ENCODE measurements at places on chromosomes 3 and 15.

DNA sequence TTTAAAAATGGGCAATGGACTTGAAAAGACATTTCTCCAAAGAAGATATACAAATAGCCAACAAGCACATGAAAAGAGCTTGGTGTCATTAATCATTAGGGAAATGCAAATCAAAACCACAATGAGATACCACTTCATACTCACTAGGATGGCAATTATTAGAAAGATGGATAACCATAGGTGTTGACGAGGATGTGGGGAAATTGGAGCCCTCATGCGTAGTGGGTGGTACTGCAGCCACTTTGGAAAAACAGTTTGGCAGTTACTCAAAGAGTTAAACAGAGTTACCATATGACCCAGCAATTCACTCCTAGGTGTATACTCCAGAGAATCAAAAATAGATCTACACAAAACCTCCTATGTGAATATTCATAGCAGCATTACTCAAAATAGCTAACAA lies 27.4 kb downstream of the RPLP1 start:
- no peak for DNase-seq

DNA sequence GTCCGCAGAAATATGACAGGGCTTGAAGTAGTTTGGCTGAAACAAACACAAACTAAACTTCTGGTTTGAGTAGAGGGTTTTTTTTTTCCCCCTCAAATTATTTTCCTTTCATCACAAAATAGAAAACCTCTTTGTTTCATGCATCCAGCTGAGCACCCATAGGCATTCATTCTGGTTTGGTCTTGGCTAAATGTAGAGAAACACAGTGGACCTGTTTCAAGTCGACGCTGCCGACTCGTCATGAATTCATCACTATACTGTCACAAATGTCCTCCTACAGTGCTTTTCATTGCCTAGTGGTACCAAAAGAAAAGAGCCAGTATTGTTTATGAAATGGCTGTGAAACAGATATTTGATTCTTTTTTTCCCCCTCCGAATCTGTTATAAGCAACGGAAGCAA lies 52.4 kb upstream of the GYG1 start:
- no peak for DNase-seq

GRCh38 chr3:38573556-38573955 lies 75.9 kb downstream of the SCN5A start:
- no peak for DNase-seq

GRCh38 chr3:12232785-12233300 lies 56.0 kb upstream of the PPARG start:
- DNase-seq, result no peak

DNA sequence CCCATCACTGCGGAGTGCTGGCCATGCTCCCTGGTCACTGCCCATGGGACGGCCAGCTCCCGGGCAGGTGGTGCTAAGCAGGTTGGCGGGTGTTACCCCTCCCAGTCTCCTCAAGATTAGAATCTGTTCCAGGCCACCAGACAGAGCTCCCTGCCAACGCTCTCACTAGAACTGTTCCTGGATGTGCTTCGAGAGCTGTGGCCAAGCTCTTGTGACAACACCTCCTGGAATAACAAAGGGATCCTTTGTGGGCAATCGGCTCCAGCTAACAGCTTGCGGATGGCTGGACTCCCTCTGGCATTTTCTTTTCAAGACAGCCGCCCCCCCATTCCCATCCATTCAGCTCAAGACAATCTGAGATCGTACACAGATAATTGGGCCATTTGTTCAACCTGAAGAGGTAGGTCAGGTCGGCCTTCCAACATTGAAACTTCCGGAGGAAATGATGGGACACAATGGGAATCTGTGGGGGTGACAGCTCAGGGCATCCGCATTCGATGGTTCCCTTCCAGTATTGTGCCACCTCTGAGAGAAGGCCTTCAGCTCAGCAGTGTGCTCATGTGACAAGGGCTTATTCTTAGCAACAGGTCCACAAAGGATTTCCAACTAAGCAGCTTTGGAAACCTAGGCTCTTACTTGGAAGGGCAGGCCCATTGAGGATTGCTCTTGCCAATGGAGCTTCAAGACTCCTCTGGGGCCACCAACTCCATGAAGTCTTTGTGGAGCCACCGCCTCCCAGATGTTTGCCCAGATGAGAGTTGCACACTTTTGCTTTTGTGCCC lies 11.6 kb upstream of the EPHB3 start:
- DNase-seq, result no peak

- DNase-seq, result no peak
These were observed 31.3 kb downstream of the EFL1 start for GRCh38 chr15:82231233-82231632.

GRCh38 chr3:194879991-194880939 lies 194.6 kb downstream of the FAM43A start:
- DNase-seq, result no peak

DNA sequence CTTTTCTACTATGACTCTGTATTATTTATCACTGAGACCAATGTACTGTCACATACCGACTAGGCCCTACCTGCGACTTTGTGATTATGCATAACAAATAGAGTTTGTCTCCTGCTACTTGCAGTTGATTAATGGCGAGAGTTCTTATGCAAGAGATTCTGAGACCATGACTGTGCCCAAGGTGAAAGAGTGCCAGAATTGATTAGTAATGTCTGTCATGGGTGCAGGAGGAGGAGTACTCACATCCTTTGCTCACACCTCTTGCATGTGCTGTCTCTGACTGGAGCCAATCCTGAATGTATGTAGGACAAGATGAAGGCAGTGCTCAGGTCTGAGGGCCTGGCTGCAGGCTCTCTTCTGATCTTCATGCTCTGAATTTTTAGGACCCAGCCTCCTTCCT lies 260.7 kb downstream of the THSD4 start:
- DNase-seq, result no peak

GRCh38 chr15:61946778-61947177 lies 113.5 kb downstream of the VPS13C start:
- no peak for DNase-seq

- no peak for DNase-seq
These were observed 13.2 kb downstream of the LIMD1 start for GRCh38 chr3:45607790-45608189.

DNA sequence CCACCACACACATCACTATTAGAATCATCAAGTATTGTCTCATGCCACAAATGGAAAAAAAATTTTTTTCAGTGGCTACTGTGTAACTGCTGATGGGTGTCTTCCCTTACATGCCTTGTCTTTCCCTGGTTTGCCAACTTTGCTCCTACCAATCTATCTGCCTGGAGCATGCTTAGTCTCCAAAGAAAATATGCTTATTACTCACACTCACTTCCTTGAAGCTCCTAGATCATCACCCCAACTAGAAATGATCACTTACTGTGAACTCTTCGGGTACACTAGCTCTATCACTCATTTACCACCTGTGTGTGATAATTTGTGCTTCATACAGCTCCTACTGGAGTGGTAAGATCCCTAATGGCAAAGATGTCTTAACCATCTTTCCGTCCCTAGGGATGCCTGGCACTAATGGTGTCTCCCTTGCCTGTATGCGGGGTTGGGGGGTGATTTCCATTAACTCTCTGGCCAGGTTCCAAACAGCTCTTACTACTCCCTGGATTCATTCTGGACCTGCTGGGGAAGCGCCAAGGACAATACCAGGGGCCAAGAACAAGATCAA lies 799 bp downstream of the VPS33B start:
- no peak for DNase-seq

GRCh38 chr15:65085990-65086679 lies 9.6 kb downstream of the KBTBD13 start:
- DNase-seq, result no peak

DNA sequence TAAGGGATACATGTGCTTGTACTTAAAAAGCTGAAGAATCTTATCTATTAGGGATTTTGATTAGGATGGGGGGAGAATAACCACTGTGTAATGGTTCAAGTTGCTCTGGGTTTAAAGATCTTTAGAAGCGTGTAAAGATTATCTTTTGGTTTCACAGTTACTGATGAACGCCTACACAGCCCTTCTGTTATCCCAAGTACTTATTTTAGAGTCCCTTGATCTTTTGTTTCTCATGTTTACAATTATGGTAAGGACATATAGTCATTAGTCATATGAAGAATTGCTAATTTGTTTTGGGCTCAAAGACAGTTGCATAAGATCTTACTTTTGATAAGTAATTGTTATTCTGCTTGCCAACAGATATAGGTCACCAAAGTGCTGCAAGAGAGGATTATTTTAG lies 160.1 kb downstream of the PLCL2 start:
- no peak for DNase-seq

DNA sequence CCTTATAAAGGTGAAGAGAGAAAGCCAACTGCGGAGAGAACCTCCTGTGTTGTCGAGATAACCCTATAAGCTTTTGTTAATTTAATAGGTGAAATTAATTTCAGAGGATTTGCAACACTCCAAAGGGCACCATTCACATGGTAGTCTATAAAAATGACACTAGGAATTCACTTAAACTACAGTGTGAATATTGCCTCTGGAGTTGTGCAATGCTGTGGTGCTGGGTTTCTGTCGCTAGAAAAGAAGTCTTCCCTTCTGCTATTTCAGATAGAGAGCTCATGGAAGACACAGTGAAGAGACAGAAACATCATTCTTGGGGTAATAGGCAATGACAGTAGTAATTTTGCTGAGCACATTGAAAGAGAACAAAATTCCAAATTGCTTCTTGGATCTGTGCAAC lies 28.8 kb upstream of the PROK2 start:
- no peak for DNase-seq

DNA sequence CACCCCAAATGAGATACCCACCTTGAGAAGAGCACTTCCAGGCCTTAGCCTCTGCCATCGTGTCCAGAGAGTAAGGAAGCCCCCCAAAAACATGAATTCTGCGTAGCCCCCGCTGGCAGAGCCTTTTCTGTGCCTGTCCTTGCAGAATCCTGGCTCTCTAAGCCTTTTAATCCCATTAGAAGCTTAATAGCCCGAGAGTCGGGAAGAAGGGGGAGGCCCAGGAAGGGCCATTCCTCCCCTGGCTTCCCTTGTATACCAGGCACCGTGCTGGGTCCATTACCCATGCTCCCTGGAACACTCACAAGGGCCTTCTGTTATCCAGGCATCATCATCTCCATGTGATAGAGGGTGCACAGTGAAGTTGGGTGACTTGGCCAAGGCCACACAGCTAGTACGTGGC lies 7.1 kb downstream of the SPTBN5 start:
- DNase-seq, result no peak

DNA sequence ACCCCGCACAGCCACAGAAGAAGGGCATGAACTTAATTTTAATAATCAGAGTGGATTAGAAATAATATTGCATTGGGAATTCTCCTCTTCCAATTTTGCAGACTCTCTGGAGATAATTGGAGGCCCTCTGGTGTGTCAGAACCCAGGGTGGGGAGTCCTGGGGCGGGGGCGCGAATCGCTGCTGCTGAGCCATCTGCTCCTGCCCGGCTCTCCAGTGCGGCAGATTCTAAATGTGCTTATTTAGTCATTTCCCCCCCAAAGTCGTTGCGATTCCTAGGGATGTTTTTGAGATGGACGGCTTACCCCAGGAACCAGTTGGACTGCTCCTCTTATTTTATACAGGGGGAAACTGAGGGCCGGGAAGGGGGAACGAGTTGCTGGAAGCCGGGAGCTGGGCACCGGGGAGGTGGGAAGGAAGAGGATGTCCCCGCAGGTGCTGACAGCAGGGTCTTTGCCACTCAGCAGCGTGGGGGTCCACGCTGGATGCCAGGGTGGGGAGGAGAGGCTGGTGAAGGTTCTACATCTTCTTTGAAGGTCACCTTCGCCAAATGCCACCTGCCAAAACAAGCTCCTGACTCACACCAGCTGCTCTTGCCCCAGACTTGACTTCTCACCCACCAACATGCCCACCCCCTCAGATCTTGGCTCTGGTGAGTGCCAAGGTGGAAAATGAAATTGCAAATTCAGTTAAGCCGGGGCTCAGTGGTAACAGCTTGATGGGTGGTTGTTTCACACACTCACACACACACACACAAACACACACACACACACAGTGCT lies 91.3 kb upstream of the PRR23E start:
- no peak for DNase-seq

- no peak for DNase-seq
These were observed 472 bp downstream of the CHST14 start for GRCh38 chr15:40471105-40471807.

DNA sequence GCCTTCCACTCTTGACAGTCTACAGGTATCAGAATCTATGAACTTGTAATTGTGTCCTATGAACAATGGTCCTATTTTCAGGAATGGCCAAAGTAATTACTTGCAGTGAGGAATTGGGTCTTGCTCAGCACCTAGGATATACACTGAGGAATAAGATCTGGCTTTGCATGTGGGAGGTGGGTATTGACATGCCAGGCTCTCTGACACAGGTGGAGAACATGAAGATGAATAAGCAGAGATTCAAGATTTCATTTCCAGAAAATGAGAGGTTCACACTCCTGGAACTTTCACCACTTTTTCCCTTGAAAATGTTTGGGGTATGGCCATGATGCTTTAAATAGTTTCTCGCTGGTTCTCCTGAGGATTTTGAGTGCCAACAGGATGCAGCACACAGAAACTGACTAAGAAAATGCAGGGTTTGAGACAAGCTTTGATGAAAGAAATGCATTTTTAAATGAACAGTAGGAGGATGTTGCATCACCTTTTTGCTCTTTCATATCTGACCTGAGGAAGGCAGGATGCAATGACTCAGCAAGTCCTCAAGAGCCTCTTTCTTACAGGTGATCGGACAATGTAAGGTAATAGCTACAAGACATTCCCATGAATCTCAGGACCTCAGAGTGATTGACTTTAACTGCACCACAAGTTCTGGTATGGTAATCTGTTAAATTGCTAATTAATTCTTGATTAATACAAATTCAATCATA lies 3.7 kb downstream of the HRG start:
- DNase-seq, result no peak

DNA sequence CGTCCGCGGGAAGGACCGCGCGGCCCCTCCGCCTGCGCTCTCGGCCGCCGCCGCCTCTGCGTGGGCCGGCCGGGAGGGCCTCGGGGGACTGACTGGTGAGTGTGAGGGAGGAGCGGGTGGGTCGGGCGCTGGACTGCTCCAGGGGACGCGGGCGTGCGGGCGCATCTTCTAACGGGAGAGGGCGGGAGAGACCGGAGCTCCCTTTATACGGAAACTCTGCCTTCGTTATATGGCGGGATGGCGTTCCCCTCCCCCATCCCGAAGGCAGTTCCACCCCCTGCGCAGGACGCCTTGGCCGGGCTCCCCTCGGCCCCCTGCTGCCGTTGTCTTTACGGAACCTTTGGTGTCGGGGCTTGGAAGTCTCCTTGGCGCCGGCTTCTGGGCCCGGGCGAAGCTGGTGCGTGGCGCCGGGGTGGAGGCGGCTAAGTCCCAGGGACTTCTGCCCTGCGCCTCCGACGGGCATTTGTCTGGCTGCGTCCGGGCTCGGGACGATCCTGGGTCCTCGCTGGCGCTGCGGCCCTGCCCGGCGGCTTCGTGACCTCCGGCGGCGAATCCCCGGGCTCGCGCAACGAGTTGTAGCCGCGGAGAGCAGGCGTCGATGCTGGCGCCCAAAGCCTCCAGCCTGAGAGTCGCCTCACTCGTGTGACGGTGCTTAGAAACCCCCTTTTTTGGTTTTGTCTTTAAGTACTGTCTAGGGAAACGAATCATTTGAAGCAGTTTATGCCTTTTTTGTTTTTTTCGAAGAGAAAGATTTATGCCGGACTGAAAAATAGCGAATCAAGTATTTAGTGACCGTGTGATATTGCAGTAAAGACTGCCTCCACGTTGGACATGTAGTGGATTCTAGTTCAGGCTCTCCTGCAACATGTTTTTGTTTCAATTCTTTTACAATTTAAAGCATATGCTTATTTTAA lies 623 bp downstream of the ZNF639 start:
- no peak for DNase-seq

GRCh38 chr3:139120086-139121056 lies 75.7 kb upstream of the PRR23C start:
- DNase-seq, result no peak

GRCh38 chr15:40252141-40252437 lies 13.2 kb downstream of the PAK6 start:
- no peak for DNase-seq

- no peak for DNase-seq
These were observed 561 bp downstream of the SIDT1 start for GRCh38 chr3:113532698-113533533.

Measured in cortex of kidney (tissue), 1 donor.